ENCODE measurements at places on chromosomes 13 and 19.

GRCh38 chr13:42859760-42860159 is 78.4 kb downstream of the FAM216B start:
- no peak for DNase-seq

GRCh38 chr19:53881482-53882390 is at the start of gene PRKCG:
Gene PRKCG, plus strand, starts transcription at chr19:53882197. Its CDS starts 298 bp downstream, at chr19:53882495.
- no peak for DNase-seq

- DNase-seq, result peak; percentile 41
These were observed 1.1 kb downstream of the NLRP11 start for GRCh38 chr19:55830656-55831055.

- DNase-seq, result no peak
These were observed 1.6 kb downstream of the TEX30 start for GRCh38 chr13:102772042-102772425.

GRCh38 chr19:42132030-42132628 is at the start of gene POU2F2:
Gene POU2F2, minus strand, starts transcription at chr19:42132446. Its CDS starts 35 bp downstream, at chr19:42132411.
- DNase-seq, result no peak

GRCh38 chr13:24064371-24064770 is 96.1 kb upstream of the SPATA13 start:
- no peak for DNase-seq

DNA sequence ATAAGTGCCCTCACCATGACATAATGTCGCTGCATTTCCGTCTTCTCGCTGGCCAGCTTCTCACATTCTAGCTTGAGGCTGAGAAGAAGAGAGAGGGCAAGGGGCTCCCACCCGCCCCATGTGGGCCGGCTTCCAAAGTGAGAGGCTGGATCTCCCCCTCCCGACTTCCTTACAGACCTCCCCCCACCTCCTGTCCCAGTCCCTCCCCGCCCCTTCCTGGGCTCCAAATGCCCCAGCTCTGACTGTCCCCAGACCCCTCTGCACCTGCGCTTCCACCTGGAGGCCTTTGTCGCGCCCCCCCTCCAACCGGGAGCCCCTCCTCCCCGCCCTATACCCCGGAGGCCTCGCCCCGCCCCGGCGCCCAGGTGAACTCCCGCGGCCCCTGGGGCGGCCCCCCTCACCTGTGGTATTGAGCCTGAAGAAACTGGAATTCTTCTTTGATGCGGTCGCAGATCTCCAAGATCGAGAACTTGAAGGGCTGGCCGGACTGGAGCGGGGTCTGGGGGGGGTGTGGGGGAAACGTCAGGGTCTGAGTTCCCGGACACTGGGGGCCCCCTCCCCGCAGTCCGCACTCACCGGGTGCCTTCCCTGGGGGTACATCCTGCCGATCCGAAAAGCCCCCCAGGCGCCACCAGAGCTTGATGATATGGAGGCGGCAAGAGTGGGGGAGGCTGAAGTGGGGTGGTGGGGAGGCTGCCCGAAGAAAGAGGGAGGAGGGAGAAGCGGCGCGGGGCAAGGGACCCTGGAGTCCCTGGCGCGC is 595 bp downstream of the TLE2 start:
- no peak for DNase-seq

GRCh38 chr19:35265900-35266519 is 2.8 kb upstream of the USF2 start:
- DNase-seq, result no peak

DNA sequence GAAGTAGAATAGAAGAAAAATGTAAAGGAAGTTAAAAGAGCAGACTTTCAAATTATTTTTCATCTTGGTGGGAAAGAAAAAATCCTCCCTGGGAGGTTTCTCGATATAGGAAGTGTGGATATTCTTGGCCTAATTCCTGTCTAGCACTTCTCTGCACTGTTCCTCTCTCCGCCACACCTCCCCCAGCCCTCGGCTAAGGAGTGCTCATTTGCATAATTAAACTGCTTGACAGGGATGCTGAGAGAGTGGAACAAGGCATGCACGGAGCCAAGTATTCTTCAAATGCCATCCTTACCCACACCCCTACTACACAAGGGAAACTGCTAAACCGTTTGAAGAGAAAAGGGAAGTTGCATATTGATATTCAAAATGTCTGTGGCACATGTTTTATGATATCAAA is 511.0 kb upstream of the HTR2A start:
- DNase-seq, result no peak

DNA sequence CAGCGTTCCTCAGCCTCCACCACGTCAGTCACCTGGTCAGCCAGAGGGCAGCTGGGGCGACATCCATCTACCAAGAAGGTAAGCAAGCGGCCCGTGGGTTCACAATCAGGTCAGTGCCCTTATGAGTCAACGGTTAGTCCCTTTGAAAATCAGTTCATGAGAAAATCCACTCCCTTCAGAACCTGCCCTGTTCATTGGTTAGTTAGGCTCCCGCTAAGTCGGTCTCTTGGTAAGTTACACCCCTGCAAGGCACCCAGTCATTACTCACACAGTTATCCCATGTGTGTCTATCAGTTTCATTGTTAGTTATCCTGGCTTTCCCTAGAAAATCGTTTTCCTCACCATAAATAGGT is 564 bp downstream of the SIGLECL1 start:
- DNase-seq, result no peak

DNA sequence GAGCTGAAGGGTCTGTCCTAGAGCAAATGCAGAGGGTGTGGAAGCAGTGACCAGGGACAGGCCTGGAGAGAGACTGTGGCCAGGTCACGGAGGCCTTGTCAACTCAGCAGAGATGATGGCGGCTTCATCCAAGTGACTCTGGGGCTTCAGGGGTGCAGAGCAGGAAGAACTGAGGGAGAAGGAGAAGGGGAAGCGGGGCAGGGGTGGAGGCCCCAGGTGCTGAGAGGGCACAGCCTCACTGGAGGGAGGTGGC is 299.1 kb downstream of the ZNF536 start:
- DNase-seq, result no peak

- DNase-seq, result no peak
These were observed 23.5 kb downstream of the ACTN4 start for GRCh38 chr19:38670921-38671398.

- no peak for DNase-seq
These were observed 12.7 kb downstream of the KLHL26 start for GRCh38 chr19:18649371-18650020.

GRCh38 chr13:28485551-28485950 is 9.4 kb downstream of the FLT1 start:
- DNase-seq, result no peak

- DNase-seq, result no peak
These were observed 8.5 kb downstream of the SIGLEC11 start for GRCh38 chr19:49952479-49952836.

- no peak for DNase-seq
These were observed 10.6 kb downstream of the RXFP2 start for GRCh38 chr13:31749929-31750328.

- no peak for DNase-seq
These were observed 29.9 kb downstream of the TINCR start for GRCh38 chr19:5537870-5538269.

GRCh38 chr13:21733475-21734263 is 62.8 kb downstream of the FGF9 start:
- no peak for DNase-seq

- DNase-seq, result no peak
These were observed 25.1 kb upstream of the CEBPG start for GRCh38 chr19:33348301-33349010.

GRCh38 chr13:109254274-109254673 is 532.1 kb downstream of the IRS2 start:
- no peak for DNase-seq

- no peak for DNase-seq
These were observed 315.9 kb downstream of the ATP8A2 start for GRCh38 chr13:25687471-25688225.

- DNase-seq, result no peak
These were observed 395.7 kb downstream of the FOXO1 start for GRCh38 chr13:40270726-40271125.

DNA sequence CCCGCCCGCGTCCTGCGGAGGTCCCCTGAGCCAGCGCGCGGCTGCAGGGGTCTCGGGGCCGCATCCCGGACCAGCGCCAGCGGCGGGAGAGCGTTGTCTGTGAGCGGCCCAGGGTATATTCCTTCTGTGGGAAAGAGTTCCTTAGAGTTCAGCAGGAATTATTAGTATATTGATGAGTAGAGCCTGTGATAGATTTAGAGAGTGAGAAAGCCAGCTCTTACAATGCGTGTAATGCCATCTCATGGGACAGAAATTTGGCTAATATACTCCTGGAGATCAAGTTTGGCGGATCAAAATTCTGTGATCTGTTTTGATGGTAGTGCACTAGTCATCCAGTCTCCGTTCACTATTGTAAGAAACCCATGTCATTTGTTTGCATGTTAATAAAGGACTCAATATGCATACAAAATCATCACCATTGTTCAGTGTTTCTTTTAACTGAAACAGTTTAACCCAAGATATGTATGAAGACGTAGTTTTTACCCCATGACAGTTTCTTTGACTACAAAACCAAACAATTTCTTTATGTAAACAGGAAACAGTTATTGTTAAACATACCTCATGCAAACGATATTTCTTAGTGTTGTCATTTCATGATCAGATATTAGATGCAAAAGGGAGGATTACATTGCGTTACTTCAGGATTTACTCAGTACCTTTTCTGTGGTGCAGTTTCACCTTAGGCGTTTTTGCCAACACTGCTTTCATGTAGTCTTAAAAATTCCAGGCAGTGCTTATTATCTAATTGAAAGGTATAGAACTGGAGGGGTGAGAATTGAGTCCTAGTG is 9.9 kb downstream of the TNFRSF19 start:
- DNase-seq, result no peak

DNA sequence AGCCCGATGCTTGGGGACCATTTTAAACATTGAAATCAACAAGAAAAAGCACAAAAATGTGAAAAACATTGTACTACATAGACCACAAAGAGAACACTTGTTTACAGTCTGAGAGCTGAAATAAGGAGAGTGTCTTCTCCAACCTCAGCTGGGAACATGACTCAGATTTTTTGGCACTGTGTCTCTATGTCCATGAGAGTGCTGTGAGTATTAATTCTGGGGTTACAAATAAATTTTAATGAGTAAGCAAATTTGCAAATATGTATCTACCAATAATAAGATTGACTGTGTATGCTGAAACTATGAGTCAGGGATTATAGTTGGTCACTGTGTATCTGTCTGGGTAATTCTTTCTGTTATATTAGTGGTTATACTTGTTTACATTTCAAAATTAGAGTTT is 174.0 kb downstream of the DCT start:
- DNase-seq, result no peak
